ENCODE measurements at places on chromosomes 11 and 22.

DNA sequence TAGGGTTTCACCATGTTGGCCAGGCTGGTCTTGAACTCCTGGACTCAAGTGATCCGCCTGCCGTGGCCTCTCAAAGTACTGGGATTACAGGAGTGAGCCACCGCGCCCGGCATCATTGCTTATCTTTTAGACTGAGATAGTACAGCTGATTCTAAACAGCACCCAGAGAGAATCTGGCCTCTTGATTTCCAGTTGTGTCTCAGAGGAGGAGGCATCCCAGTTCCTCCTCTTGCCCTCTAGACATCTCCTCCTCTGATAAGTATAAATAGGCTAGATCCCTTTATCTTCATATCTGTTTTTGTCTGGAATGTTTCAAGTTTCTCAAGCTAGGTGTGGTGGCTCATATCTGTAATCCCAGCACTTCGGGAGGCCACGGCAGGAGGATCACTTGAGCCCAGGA is 7.0 kb downstream of the MARK2 start:
- DNase-seq = no peak

- DNase-seq = no peak
Observed at GRCh38 chr11:133928628-133929059, 28.1 kb downstream of the IGSF9B start.

GRCh38 chr11:93622043-93622442 is 39.4 kb upstream of the CEP295 start:
- no peak for DNase-seq

DNA sequence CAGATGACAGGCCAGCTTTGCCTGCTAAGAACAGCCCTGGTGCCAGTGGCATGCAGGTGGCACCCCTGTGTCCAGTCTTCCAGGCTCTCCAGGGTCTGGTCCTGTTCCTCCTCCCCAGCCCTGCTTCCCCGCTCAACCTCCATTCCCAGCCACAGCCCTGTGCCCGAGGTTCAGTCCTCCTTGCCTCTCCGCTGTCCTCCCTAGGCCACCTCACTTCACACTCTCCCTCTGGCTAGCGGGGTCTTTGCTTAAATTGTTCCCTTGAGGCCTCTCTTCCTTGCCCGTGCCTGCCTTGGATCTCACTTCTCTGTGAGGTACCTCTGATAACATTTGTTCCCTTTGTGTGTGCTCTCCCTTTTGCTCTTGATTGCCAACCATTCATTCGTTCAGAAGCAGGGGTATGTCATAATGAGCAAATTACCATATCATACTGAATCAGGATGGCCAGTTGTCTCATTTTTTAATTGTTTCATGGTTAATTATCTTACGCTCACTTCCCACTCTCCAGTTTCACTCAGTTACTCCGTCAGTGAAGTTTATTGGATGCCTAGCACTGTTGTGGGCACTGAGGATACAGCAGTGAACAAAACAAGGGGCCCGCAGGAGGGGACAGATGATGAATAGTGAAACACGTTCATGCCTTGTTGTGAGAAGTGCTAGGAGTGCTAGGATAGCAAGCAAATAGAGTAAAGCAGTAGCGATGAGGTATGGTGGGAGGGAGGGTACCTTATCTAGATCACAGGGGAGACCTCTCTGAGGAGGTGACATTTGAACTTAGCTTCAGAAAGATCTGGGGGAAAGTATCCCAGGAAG is 7.4 kb downstream of the BMAL1 start:
- no peak for DNase-seq
